ENCODE measurements at places on chromosomes 6 and 20.

DNA sequence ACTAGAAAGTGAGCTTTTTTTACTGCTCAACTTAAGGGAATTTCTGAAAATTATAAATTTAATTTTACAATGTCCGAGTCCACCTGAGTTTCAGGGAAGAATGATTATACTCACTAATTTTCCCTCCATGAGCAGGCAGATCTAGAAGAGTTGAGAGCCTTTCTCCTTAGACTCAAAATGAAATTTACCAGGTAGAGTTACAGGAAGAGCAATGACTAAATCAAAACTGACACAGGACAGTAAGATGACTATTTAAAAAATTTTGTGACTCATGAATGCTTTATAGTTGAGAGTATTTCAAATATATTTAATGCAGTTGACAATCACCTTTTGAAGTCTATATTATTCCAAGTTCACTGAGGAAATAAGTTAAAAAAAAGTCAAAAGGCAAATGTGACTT, 198.1 kb upstream of the NRSN1 start:
- DNase-seq, result no peak

GRCh38 chr6:34129753-34130152, 16.1 kb downstream of the GRM4 start:
- DNase-seq, result no peak

DNA sequence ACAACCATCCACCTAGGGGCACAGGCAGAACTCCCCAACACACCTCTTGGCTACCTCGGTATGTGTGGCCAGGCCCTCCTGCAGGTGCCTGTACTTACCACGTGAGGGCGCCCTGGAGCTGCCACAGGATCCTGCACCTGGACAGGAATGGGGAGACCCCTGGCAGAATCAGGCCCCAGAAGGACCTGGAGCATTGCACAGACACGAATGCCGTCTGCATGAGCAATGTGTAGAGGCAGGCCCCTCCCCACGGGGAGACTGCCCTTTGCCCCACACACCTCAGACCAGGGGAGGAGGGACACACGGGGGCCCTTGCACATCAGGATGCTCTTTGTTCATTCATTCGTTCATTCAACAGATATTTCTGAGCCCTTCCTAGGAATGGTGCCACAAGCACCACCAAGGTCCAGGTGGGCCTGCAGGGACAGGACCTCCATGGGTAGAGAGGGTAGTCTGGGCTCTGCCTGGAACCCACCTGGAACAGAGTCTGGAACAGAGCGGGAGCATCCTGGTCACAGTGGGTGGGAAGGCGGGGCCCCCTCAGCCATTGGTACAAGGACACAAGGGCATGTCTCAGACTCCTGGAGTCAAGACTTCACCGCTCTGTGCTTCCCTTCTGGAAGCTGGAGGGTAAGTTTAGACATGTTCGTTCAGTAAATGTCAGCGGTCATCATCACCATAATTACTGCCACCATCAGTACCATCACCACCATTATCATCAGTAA, 32.3 kb downstream of the YTHDF1 start:
- no peak for DNase-seq

DNA sequence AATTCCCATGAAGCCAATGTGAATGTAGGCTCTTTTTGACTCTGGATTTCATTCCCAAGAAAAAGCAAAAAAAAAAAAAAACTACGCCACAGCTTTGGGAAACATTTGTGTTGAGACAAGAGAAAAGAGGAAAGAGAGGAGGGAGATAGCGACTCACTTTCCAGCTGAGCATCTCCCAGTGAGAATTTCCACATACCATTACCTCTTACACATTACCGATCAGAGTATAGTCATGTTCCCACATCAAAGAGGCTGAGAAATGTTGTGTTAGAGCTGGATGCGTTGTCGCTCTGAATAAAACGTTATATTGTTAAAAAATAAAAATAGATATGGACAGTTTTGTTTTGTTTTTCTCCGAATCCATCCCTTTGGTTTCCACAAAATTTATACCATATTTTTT, 1019.3 kb upstream of the ADGRB3 start:
- no peak for DNase-seq

GRCh38 chr6:98272060-98272459, 562.3 kb upstream of the POU3F2 start:
- no peak for DNase-seq
